ENCODE measurements at places on chromosomes 11 and 22.
A peak's percentile ranks its signal among the peaks of the same experiment; 100 is the strongest.

GRCh38 chr11:28058333-28058732 is 49.6 kb downstream of the KIF18A start:
- DNase-seq = no peak

DNA sequence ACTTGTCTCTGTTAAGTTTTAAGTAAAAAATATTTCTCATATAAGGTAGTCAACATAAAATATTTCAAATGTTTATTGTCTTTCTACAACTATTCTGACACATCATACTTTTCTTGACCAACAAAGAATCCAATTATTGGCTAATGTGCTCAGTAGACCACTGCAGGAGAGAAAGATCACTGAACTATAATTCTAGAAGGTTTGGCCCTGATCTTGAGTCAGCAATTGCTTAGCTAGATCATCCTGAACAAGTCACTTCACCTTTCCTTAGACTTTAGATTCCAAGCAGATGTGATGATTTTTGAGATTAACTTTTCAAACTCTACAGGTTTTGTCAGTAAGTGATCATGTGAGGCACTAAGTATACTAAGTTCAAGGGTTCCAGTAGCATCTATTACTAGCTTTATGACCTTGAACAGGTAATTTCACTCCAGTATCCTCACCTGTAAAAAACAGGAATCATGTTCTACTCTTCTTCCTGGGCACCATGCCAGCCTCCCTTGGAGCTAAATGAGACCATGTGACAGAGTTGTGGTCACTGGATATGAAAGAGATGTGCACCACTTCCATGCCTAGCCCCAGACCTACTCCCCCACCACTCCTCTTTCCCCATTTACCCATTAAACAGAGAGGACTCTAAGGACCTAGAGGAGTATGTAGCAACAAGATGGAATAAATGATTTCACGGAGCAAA is 17.3 kb downstream of the PGM2L1 start:
- DNase-seq = no peak

GRCh38 chr11:115201111-115201792 is 303.0 kb downstream of the CADM1 start:
- no peak for DNase-seq

- DNase-seq = no peak
Measured at GRCh38 chr11:20601221-20601914, 2.0 kb downstream of the SLC6A5 start.

- DNase-seq = no peak
Measured at GRCh38 chr11:75400146-75400865, 988 bp downstream of the RPS3 start.

DNA sequence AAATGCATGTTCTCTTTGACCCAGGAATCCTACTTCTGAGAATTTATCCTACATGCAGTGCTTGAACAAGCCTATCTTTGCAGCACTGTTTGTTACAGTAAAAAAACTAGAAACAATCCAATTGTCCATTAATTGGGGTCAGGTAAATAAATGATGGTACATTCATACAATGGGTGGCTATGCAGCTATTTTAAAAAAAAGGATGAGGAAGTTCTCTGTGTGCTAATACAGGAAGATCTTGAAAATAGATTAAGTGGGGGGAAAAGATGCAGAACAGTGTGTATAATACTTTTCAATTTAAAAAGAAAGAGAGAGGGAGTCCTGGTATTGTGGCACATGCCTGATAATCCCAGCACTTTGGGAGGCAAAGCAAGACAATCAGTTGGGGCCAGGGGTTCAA is 9.5 kb upstream of the CREB3L1 start:
- DNase-seq = no peak

DNA sequence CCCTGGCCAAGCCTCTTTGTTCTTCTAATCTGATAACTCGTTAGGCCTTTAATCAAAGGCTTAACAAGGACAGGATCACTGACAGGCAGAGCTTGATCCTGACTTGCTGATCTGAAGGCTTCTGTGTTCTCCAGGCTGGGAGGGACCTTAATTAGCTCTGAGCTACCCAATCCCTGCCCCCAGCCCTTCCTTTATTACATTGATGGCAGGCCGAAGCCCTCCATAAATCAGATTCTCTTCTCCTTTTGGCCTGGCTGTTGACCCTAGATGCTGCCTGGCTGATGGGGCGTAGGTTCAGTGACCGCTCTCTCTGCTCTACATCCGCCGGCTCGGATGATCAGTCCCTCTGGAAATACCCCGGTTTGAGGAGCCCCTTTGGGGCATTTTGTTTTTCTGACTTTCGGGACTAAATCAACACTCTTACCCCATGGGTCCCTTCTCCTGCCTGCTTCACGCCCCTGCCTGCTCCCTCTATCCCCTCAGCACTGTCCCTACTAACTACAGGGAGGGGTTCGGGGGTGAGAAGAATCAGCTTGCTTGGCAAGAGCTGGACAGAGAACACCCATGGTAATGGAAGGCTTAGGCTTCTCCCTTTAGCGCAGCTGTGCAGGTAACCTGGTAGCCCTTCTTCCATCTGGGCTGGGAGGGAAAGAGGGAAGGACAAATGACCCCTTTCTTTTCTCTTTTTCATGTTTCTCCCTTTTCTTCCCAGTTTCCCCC is 10.0 kb upstream of the RRM1 start:
- no peak for DNase-seq

DNA sequence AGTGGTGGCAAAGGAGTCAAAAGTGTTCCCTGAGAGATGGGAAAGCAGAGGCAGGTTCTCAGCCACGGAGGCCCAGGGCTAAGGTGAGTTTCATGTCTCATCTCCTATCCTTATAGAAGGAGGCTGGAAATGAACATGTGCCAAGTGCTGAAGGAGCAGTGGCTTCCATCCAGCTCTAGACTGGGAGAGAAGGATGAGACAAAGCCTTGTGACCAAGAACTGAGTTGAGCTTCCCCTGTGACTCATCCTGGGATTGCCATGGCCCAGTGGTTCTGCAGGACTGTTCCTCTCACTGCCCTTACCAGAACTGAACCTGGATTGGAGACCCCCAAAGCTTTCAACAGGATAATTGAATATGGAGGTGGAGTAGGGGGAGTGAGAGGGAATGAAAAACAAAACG is 16.7 kb upstream of the OR9Q1 start:
- DNase-seq = no peak

GRCh38 chr11:119709638-119710346 is 19.2 kb downstream of the NECTIN1 start:
- peak; percentile 58 for DNase-seq

GRCh38 chr11:72782081-72782920 is 11.5 kb downstream of the STARD10 start:
- DNase-seq = no peak

- no peak for DNase-seq
Measured at GRCh38 chr11:112519751-112520150, 259.1 kb upstream of the PLET1 start.

DNA sequence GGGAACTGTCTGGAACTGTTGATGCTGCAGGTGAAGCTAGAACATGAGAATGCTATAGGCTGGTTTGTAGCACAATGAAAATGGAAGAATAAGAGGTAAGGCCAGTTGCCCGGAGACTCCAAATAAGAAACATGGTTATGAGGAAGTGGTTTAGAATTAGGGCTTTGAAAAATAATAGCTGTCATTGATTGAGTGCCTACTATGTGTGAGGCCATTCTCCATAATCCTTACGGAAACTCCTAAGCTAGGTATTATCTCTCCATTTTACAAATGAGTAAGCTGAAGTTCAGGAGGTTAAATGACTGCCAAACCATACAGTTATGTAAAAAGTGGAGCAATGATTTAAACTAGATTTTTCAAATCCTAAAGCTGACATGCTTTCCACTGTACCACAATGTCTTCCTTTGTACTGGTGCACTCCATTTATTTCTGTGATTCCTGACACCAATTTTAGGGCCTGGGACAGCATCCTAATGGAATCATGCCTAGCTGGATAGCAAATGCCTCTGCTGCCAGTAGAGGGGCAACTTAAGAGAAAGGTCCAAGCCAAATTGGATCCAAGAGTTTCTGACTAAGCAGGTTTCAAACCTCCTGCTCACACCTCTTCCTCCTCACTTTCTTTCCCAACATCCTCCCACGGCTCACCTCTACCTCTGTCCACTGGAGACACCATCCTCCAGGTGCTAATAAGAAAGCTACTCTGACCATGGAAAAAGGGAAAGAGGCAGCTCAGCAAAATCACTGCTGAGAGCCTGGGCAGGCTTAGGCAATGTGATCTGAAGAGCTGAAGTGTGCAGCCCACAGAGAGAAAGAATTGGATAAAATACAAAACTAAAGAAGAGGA is 46.9 kb upstream of the PICALM start:
- DNase-seq = no peak

GRCh38 chr11:109506115-109506514 is 84.1 kb downstream of the C11orf87 start:
- no peak for DNase-seq

DNA sequence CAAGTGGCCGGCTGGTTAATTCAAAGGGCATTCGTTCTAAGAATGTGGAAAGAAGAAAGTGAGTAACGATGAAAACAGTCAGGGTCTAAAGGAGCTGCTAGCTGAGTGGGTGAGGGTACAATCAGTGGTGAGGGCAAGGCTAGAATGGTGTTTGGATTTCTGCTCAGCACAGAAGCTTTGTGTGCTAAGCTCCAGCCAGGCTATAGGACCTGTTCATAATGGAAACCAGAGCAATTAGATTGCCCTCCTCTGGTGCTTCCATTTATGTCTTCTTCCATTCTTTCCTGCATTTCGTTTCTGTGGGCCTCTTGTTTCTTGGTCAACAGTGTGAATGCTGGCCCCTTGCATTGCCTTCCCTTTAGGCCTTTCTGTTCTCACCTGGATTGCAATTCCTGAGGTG is 572.9 kb upstream of the CHORDC1 start:
- no peak for DNase-seq

DNA sequence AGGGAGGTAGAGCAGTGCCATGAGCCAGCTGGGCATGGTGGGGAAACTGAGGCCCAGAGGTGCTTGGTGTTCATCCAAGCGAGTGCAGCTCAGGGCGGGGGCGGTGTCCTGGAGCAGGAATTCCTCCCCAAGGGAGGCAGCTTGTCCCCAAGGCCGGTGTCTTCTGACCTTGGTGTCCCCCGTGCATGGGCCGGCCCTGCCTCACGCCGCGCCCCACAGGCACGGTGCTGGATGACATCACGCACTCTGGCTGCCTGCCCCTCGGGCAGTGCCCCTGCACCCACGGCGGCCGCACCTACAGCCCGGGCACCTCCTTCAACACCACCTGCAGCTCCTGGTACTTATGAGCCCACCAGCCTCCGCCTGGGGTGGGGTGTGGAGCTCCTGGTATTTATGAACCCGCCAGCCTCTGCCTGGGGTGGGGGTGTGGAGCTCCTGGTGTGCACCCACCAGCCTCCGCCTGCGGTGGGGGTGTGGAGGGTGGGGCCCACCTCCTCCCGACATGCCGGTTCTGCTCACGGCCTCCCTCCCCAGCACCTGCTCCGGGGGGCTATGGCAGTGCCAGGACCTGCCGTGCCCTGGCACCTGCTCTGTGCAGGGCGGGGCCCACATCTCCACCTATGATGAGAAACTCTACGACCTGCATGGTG is 6.7 kb downstream of the MUC5B start:
- no peak for DNase-seq

DNA sequence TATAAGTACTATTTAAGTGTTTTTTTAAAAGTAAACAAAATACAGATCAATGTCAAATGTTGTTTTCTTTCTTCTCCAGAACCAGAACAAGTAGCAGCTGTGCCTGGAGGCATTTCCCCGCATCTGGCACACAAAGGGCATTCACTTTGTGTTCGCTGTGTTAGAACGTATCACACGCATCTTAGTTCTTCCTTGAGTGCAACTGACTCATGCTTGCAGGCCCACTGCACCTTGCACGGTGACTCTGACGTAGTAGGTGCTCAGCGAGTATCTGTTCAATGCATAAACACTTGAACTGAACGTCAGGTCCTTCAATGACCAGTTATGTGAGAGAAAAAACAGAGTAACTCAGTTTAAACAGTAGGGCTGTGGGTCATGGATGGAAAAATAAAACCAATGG is 3.5 kb downstream of the IFT27 start:
- no peak for DNase-seq

DNA sequence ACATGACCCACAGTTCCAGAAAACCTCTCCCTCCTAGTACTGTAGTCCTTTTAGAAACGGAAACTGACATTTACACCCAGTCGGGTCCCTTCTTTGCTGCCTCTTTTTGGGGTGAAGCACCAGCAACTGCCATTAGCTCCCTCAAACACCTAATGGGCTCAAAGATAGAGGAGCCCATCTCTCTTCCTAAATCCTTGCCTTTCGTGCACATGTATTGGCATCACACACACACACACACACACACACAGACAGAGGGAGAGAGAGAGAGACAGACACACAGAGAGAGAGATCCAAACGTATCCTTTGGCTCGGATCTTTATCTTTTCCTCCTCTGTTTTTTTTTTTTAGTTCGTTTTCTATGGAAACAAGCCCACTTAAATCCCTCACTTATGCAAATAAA is 716 bp downstream of the GRM5 start:
- DNase-seq = no peak

GRCh38 chr11:112794331-112794846 is 166.8 kb upstream of the NCAM1 start:
- DNase-seq = no peak

DNA sequence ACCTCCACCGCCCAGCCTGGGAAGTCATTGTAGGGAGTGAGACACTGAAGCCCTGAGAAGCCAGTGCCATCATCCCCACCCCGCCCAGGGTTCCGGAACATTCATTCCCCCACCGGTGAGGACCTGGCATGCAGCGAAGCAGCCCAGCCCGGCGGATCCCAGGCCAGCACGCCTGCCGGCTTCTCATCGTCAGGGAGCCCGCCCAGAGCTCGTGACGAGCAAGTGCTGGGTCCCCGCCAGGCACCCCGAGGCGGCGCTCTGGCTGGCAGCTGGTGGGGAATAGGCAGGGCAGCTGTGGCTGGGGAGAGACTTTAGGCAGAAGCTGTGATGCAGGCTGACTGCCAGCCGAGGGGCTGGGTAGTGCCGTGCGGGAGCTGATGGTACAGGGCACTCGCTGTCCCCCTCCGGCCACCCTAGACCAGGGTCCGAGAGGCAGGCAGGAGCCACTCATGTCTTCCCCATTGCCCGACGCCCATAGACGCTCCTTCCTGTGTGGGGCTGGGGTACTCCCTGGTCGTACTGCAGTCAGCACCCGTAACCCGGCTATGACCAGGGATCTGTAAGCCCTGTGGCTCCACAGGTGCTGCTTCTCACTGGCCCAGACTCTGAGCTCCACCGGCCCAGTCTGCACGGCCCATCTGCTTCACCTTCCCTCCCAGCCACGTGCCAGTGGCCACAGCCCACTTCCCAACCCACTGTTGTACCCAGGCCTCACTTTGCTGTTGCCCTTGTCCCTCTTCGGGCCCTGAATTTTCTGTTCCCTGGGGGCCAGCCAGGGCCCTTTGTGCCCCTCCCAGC is 24.5 kb upstream of the CABP7 start:
- DNase-seq = no peak
